ENCODE measurements at places on chromosomes 5 and 9. TPM values are rescaled to one million over a fixed set of nuclear protein-coding genes. Genes with fewer than 3 reads are reported as not detected.

The IFNA4 gene
- total RNA-seq = not detected

The PDGFRB gene
- 161 TPM for total RNA-seq

The DIRAS2 gene
- 0.28 TPM for total RNA-seq

The F12 gene
- total RNA-seq = 2.6 TPM

The MYMK gene
- not detected for total RNA-seq

The FBXO10 gene
- total RNA-seq = 8.5 TPM

The PCDHB6 gene
- total RNA-seq = 2.6 TPM

The ORM2 gene
- total RNA-seq = 1.9 TPM

The LCN9 gene
- total RNA-seq = not detected

The FAM78A gene
- total RNA-seq = 16.4 TPM

GRCh38 chr9:33107762-33108161 is 31.3 kb upstream of the SMU1 start:
- DNase-seq = no peak
- no peaks in the 10 kb centered on the region for H3K27me3 ChIP-seq

DNA sequence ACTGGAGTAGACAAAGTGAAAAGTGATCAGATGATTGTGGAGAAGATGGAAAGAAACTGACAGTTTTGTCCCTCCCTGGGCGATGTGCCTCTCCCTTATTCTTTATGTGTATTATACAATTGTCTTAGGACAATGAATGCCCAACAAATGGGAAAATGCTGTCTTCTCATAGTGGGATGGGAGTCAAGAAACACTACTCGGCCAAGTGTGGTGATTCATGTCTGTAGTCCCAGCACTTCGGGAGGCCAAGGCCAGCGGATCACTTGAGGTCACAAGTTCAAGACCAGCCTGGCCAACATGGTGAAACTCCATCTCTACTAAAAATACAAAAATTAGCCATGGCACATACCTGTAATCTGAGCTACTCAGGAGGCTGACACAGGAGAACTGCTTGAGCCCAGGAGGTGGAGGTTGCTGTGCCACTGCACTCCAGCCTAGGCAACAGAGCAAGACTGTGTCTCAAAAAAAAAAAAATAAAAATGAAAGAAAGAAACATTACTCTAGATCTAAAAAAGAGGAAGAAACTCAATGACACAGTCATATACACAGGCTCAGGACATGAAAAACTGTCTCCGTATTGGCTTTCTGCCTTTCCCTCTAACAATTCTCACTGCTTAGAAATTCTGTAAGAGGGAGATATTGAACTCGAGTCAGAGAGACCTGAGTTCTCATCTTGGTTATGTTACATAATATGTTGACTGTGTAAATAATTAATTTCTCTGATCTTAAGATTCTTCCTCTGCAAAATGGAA is 67.9 kb upstream of the TARS1 start:
- no peaks in the 10 kb centered on the region for H3K27me3 ChIP-seq
- DNase-seq = no peak
- H3K4me3 ChIP-seq = no peak overlapping the region
- H3K27ac ChIP-seq = no peak overlapping the region
- no peaks in the 10 kb centered on the region for H3K4me1 ChIP-seq

- no peak overlapping the region for H3K27ac ChIP-seq
- no peaks in the 10 kb centered on the region for H3K36me3 ChIP-seq
- no peaks in the 10 kb centered on the region for H3K27me3 ChIP-seq
- H3K4me1 ChIP-seq = no peaks in the 10 kb centered on the region
Measured at GRCh38 chr9:87699835-87700234, 26.1 kb upstream of the CTSL start.

- H3K27me3 ChIP-seq = no peaks in the 10 kb centered on the region
- no peak for DNase-seq
- no peaks in the 10 kb centered on the region for H3K4me1 ChIP-seq
- H3K36me3 ChIP-seq = no peaks in the 10 kb centered on the region
- H3K4me3 ChIP-seq = no peak overlapping the region
Measured at GRCh38 chr9:94875300-94876020, 149.0 kb downstream of the AOPEP start.

DNA sequence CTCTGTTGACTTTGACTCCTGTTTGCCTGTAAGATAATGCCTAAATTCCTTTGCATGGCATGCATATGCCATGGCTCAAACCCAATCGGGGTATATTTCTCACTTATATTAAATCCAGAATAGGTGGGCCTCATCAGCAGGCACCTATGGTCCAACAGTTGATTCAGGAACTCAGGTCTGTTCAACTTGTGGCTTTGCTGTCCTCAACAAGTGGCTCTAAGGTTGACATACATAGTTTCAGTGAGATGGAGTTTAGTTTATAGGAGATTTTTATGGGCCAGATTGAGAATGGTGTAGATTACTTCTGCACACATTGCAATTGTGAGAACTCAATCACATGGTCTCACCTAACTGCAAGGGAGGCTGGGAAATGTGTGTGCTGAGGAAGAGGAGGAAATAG is 31.6 kb upstream of the PTGER4 start:
- H3K27me3 ChIP-seq = no peaks in the 10 kb centered on the region
- DNase-seq = no peak
- H3K27ac ChIP-seq = no peak overlapping the region

DNA sequence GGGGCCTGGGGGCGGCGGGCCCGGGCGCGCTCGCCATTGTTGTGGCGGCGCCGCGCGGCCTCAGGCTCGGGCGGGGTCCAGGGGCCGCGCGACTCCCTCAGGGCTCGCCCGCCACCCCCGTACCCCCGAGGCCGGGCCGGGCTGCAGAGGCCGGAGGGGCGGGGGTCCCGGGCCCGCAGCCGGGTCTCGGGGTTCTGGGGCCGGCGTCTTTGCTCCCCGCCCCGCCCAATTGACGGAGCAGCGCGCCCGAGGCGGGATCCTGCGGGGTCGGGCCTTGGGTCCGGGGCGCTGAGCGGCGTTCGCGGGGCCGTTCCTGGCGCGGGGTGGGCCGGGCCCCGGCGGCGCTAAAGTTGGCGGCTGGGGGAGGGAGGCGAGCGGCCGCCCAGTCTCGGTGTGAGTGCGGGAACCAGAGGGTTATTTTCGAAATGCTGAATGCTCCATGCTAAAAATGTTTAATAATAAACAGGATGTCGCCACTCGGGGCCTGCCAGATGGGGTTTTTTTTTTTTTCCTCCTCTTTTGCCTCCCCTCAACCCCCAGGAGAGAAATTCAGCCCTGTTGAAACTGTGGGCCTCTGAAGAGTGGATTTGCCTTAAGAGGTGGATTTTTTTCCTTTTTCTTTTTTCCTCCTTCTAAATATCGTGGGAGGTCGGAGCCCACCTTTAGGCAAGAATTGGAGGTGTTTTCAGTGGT is 724 bp downstream of the PRRC2B start:
- DNase-seq = no peak
- H3K27me3 ChIP-seq = no peaks in the 10 kb centered on the region
- peak overlapping the region; percentile 75 for H3K4me3 ChIP-seq
- no peaks in the 10 kb centered on the region for H3K36me3 ChIP-seq
- H3K27ac ChIP-seq = peak overlapping the region; percentile 97
- H3K4me1 ChIP-seq = peaks cover 28% of the 10 kb centered on the region

GRCh38 chr5:67619235-67619634 is 422.6 kb upstream of the CD180 start:
- H3K27ac ChIP-seq = no peak overlapping the region
- H3K4me3 ChIP-seq = no peak overlapping the region
- H3K27me3 ChIP-seq = no peaks in the 10 kb centered on the region
- H3K4me1 ChIP-seq = no peaks in the 10 kb centered on the region
- DNase-seq = no peak
- no peaks in the 10 kb centered on the region for H3K36me3 ChIP-seq

- no peaks in the 10 kb centered on the region for H3K36me3 ChIP-seq
- no peak for DNase-seq
- H3K27me3 ChIP-seq = no peaks in the 10 kb centered on the region
- H3K4me1 ChIP-seq = no peaks in the 10 kb centered on the region
- H3K27ac ChIP-seq = no peak overlapping the region
Measured at GRCh38 chr9:112771359-112772214, 21.0 kb downstream of the SNX30 start.

- no peaks in the 10 kb centered on the region for H3K27me3 ChIP-seq
- no peak overlapping the region for H3K4me3 ChIP-seq
- no peak for DNase-seq
Measured at GRCh38 chr5:73706963-73707362, 81.0 kb downstream of the ARHGEF28 start.

- H3K4me3 ChIP-seq = no peak overlapping the region
- no peaks in the 10 kb centered on the region for H3K27me3 ChIP-seq
- no peaks in the 10 kb centered on the region for H3K4me1 ChIP-seq
- DNase-seq = no peak
- no peak overlapping the region for H3K27ac ChIP-seq
Measured at GRCh38 chr9:70962761-70963440, 158.5 kb downstream of the TRPM3 start.

GRCh38 chr5:137092831-137093230 is 406.3 kb downstream of the SPOCK1 start:
- no peaks in the 10 kb centered on the region for H3K36me3 ChIP-seq
- H3K4me3 ChIP-seq = no peak overlapping the region
- DNase-seq = no peak
- no peak overlapping the region for H3K27ac ChIP-seq
- no peaks in the 10 kb centered on the region for H3K27me3 ChIP-seq

GRCh38 chr5:43637416-43637815 is 34.4 kb downstream of the NNT start:
- H3K36me3 ChIP-seq = no peaks in the 10 kb centered on the region
- no peaks in the 10 kb centered on the region for H3K27me3 ChIP-seq
- H3K27ac ChIP-seq = no peak overlapping the region
- DNase-seq = no peak

DNA sequence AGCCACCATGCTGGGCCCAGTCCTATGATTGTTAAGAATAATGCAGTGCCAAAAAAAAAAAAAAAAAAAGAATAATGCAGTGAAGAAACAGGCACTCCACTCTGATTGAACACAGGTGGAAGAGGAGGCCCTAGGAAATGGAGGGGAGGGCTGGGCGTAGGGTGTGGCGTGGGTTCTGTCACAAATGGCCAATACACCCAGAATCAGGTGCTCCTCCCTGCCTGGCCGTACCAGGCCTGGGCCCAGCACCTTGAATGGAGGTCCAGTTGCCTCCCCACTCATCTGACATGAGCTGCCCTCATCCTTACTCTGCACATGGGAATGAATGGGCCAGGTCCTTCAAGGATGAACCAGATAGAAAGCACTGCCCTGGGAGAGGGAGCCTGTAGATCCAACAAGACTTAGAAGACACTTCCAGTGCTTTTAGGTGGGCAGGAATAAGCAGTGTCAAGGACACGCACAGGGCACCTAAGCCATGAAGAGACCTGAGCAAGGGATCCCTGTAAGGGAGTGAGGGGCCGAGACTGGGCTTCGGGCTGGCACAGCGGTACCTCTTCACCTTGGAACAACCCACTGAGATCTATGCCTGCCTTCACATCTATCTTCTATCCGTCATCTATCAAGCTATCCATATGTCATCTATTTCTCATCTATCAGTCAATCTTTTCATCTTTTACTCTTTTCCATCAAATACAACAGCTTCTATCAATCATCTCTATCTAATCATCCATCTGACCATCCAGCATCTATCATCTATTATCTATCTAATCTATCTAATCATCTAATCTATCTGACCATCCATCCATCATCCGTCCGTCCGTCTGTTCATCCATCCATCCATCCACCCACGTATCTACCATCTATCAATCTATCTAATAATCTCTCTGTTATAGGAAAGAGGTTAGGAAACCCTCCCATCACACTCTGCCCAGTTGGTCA is 15.9 kb downstream of the NINJ1 start:
- no peak overlapping the region for H3K4me3 ChIP-seq
- H3K36me3 ChIP-seq = no peaks in the 10 kb centered on the region
- no peak overlapping the region for H3K27ac ChIP-seq
- DNase-seq = no peak
- H3K27me3 ChIP-seq = no peaks in the 10 kb centered on the region

DNA sequence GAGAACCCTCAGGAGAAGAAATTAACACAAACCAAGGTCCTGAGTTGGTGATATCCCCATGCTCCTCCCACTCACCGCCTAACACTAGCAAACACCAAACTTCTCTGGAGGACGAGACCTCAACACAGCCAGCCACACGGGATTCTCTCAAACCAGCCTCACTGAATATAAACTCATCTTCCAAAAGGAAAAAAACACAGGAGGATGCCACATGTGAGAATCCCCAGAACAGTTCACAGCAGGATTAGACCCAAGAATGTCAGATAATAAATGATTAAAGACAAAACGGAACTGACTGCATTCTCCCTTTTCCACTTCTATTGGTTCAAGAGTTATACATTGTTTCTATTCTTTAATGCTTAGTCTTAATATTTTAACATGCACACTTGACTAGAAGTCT is 89.2 kb downstream of the LPAR1 start:
- no peaks in the 10 kb centered on the region for H3K27me3 ChIP-seq
- DNase-seq = no peak
- no peak overlapping the region for H3K27ac ChIP-seq
- H3K4me3 ChIP-seq = no peak overlapping the region
- H3K4me1 ChIP-seq = no peaks in the 10 kb centered on the region

DNA sequence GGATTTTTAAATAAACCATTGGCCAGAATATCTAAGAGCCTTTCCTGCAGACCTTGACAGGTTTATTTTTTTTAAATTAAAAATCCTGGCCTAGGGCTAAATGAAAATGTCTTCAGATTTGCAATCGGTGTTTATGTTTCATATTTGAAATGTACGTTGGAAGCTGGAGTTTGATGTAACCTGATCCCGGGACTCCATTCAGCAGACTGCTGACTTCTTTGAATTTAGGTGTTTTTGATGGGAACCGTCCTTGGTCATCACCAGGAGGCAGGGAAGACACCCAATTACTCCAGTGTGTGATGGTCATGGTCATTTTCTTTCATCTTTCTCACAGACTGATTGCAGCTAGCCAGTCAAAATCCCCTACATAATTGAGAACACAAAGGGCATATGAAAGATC is 60.1 kb upstream of the BRINP1 start:
- H3K27me3 ChIP-seq = no peaks in the 10 kb centered on the region
- no peak overlapping the region for H3K27ac ChIP-seq
- no peak overlapping the region for H3K4me3 ChIP-seq
- H3K36me3 ChIP-seq = no peaks in the 10 kb centered on the region
- DNase-seq = no peak

GRCh38 chr9:87656485-87656884 is 69.4 kb upstream of the CTSL start:
- H3K27ac ChIP-seq = no peak overlapping the region
- H3K4me1 ChIP-seq = no peaks in the 10 kb centered on the region
- no peak for DNase-seq
- H3K4me3 ChIP-seq = no peak overlapping the region
- H3K27me3 ChIP-seq = no peaks in the 10 kb centered on the region
- no peaks in the 10 kb centered on the region for H3K36me3 ChIP-seq

- DNase-seq = no peak
- H3K36me3 ChIP-seq = no peaks in the 10 kb centered on the region
- no peak overlapping the region for H3K4me3 ChIP-seq
- H3K27ac ChIP-seq = no peak overlapping the region
Measured at GRCh38 chr9:69195668-69196067, 21.6 kb downstream of the TJP2 start.

- H3K4me3 ChIP-seq = no peak overlapping the region
- H3K27me3 ChIP-seq = no peaks in the 10 kb centered on the region
- H3K4me1 ChIP-seq = no peaks in the 10 kb centered on the region
- H3K27ac ChIP-seq = no peak overlapping the region
- no peak for DNase-seq
Measured at GRCh38 chr5:94793816-94794198, 175.3 kb downstream of the SLF1 start.

- H3K27ac ChIP-seq = no peak overlapping the region
- H3K27me3 ChIP-seq = no peaks in the 10 kb centered on the region
- no peak overlapping the region for H3K4me3 ChIP-seq
- H3K4me1 ChIP-seq = no peaks in the 10 kb centered on the region
- no peaks in the 10 kb centered on the region for H3K36me3 ChIP-seq
- DNase-seq = no peak
Measured at GRCh38 chr5:92694067-92694466, 887.0 kb downstream of the NR2F1-AS1 start.

Data from prostate gland (tissue), 2 donors.